ENCODE measurements at places on chromosomes 6 and 20.

- no peak for DNase-seq
Observed at GRCh38 chr20:62268228-62268900, 30.0 kb downstream of the OSBPL2 start.

- no peak for DNase-seq
Observed at GRCh38 chr6:170523256-170524171, 29.6 kb downstream of the PSMB1 start.

DNA sequence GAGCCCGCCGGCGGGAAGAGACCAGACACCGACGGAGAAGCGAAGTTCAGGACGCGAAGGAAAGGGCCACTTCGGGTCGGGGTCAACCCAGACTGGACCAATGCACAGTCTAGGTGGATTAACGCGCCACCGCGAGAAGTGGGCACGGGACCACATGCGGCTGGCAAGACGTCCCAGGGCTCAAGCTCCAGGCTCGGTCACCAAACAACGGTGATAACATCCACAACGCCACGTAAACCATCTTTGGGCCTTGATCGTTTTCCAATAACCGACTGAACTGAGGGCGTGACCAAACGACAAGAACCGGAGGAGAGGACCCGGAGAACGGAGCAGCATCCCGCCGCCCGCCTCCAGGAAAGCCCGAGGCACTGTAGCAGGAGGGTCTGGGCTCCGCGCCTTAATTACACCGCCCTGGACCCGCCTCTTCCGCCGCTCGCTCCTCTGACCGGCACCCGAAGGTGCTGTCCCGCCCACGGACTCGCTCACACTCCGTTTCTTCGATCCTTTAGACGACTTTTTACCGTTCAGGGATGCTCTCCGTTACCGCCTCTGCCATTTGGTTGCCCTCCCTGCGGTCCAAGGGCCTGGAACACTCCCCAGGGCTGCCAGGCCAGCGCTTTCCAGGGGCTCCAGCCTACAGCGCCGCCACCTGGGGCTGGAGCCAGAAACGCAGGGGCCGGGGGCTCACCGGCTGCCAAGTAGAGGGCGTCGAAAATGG lies 44.1 kb downstream of the DPPA5 start:
- no peak for DNase-seq

- DNase-seq = no peak
Observed at GRCh38 chr6:73738367-73739028, 42.5 kb downstream of the CD109 start.

DNA sequence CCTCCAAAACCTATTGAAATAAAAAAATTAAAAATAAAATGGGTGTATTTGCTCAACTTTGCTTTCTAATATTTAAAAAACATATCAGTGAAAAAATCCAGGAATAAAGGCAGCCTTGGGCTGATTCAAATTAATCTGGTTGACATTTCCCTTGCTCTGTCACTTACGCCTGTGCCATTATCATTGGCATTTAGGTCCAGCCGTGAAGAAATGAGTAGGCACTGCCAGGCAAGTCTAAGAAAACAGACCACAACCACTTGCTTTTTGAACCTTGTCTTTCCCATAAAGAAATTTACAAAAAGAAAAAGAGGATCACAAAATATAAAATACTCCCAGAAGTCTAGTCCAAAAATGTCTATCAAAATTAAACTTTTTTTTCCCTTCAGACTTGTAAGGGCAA lies 59.2 kb upstream of the HBS1L start:
- DNase-seq = no peak

DNA sequence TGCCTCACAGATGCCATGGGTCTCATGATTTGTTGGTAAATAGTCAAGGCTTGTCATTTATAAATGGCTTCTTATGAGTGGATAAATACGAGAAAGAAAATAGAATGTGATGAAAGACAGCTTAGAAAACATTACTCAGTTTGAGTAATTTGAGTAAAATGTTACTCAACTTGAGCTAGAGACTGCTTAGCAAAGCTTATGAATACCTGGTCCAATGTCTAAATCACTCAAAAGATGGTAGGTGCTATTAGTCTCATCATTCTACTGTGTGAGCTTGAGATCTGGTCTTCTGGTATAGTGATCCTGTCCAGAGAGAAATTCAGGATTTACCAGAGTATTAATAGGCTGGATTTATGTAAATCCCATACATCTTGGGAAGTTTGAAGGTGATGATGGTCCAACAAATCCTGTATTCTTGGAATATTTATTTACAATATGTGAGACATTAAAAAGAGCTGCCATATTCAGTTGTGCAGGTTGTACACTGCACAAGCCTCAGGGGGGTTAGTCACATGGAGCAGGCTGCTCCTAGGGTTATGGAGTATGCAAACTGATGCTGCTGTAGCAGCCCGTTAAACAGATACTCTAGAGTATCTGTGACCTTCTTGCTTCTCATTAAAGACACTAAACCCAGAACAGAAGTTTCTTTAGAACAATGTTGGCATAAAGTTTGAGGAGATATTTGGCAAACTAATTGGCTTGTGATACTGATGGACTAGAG lies 112.9 kb downstream of the RCAN2 start:
- no peak for DNase-seq

- no peak for DNase-seq
Observed at GRCh38 chr6:166946125-166946524, 10.2 kb downstream of the RNASET2 start.

DNA sequence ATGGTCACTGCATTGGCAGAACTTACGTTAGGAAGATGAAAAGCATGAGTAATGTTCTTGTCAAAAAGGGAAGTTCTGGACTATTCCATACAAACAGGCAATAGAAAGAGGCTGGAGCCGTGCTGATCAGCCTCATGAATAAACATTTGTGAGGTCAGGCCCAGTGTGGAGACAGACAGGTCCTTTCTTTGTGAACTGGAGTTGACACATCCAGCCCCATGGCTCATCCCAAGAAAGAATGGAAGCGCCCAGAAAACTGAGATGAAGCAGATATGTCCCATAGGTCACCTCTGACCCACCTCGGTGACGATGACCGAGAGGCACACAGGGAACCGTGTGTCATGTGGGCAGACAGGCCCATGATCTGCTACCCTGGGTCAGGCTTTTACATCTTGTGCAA lies 276.0 kb upstream of the SGK1 start:
- DNase-seq = no peak

DNA sequence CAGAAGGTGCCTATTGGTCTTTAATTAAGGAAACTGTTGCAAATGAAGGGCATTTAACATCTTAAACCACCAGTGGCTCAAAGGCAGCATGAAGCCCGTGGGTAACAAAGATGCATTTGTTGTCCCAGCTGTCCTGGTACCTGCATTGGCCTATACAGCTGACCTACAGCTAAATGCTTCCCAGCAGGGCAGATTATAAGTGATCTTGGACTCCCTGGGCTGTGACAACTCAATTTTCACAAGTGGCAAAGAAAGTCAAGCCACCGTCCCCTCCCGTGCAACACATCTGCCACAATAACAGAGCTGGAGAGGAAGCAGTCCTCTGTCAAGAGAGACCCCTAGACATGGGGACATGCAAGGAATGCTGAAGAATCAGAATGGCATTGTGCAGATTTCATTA lies 31.5 kb upstream of the EDN3 start:
- no peak for DNase-seq

DNA sequence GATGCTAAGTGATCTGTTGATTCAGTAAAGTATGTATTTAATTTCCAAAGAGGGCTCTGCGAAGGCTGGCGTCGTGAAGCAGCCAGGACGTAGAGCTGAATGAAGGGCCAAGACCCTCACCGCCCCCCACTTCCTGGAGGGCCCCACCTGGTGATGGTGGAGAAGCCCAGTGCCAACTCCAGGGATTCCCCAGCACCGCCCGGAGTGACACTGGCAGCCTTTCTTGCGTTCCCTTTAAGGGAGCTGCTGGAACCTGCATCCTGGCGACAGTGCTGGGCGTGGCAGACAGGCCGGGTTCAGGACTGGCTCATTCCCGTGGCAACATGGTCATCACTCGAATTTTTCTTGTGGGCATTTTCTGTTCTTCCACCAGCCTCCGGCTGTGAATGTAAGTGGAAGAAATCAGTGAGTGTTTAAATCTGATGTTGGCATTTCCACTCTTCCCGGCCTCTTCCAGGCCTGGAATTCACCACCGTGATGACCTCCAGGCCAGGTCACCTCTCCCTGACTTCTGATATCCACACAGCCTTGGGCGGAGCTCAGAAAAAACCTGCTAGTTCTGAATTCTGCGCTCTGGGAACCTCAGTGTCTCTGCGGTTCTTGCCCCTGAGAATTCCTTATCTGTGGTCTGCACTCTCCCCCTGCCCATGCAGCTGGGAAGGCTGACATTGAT lies 57.4 kb upstream of the DACT2 start:
- no peak for DNase-seq

DNA sequence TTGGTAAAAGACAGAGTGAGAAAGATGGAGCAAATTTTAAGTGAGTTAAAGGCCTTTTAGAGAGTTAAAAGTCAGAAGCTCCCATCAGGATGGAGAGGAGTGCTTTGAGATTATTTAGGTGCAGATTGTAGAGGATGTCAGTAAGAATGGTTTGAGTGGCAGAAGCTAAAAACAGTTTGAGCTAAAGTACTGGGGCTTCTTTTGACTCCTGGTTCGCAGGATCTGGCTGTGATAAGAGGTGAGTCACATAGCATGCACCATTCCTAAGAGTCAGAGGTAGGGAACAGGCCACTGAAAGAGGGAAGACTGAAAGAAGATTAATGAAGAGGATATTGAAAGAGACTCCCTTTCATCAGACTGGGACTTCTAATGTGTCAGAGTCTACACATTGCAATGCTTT lies 1047.9 kb upstream of the MAP3K7 start:
- no peak for DNase-seq

GRCh38 chr6:83873869-83874268 lies 14.4 kb downstream of the CYB5R4 start:
- DNase-seq = no peak

DNA sequence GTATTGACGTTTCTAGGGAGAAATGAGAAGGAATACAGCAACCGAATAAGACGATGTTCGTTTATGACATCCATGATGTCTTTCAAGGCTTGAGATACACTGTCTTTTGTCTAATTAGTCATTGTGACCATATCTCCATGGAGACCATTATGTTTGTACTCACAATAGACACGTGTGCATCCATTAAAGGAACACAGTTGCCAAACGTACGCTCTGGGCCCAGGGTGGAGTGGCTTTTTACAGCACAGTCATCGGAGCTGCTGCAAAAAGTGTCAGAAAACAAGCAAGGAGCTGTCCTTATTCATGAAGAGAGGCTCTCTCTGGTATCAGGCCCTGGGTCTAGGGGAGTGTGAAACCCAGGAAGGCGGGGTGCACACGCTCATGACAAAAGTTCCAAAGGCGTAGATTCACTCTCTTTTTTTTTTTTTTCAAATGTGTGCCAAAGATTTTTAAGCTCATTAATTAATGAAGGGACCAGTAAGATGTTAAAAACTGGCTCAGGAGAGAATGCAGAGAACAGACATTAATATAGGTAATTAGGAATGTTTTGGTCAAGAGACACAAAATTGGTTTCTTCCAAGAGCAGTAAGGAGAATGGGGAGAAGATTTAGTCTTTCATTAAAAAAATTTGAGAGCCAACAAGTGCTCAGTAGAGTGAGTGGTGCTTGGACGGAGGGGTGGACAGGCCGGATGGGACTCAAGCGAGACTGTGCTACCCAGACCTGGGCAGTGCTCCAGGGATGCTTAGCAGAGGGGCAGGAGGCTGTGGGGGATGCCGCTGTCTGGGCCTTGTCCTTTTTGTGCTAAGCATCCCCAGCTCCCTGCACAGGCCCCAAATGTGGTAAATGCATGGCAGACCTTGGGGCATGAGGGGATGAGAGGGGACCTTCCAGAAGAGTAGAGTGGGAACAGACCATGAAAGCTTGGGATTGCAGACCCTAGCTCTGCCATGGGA lies 34.9 kb upstream of the GTSF1L start:
- no peak for DNase-seq

- no peak for DNase-seq
Observed at GRCh38 chr6:151498327-151498726, 4.5 kb downstream of the CCDC170 start.

- DNase-seq = no peak
Observed at GRCh38 chr6:40148882-40149573, 214.8 kb upstream of the MOCS1 start.

GRCh38 chr20:63847237-63848002 lies 13.9 kb upstream of the ABHD16B start:
- DNase-seq = no peak

- no peak for DNase-seq
Observed at GRCh38 chr6:143505537-143505936, 6.0 kb downstream of the FUCA2 start.
